ENCODE measurements at places on chromosomes 7 and 10. TPM values are rescaled to one million over a fixed set of nuclear protein-coding genes. Genes with fewer than 3 reads are reported as not detected.

GRCh38 chr7:130350945-130351790, 6.6 kb downstream of the CPA5 start:
- H3K36me3 ChIP-seq, result no peaks in the 10 kb centered on the region
- no peak overlapping the region for H3K27ac ChIP-seq
- H3K27me3 ChIP-seq, result no peaks in the 10 kb centered on the region
- no peak overlapping the region for H3K4me3 ChIP-seq
- DNase-seq, result no peak

DNA sequence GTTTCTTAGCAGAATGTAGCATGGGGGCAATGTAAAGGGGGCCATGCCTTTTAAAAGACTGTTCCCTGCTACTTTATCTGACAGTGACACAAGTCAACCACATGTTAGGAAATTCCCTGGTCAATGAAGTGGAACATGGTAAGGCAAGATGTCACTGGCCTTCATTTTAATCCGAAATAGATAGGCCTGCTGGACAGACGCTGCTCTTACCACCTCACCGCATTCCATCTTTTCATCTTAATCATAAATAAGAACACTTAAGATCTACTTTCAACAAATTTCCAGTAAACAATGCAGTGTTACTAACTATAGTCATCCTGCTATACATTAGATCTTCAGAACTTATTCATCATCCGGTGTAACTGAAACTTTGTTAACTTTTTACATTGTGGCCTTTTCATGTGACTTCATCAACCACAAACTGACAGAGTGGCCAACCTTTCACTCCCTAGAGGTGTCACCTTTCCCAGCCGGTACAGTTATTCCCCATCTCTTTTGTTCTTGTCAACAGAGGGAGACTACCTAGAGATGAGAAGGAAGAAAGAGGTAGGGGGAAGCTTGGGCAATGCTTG, 15.6 kb downstream of the ASB4 start:
- H3K4me1 ChIP-seq, result no peaks in the 10 kb centered on the region
- H3K27ac ChIP-seq, result no peak overlapping the region
- no peak overlapping the region for H3K4me3 ChIP-seq
- H3K36me3 ChIP-seq, result no peaks in the 10 kb centered on the region
- DNase-seq, result no peak
- no peaks in the 10 kb centered on the region for H3K27me3 ChIP-seq

DNA sequence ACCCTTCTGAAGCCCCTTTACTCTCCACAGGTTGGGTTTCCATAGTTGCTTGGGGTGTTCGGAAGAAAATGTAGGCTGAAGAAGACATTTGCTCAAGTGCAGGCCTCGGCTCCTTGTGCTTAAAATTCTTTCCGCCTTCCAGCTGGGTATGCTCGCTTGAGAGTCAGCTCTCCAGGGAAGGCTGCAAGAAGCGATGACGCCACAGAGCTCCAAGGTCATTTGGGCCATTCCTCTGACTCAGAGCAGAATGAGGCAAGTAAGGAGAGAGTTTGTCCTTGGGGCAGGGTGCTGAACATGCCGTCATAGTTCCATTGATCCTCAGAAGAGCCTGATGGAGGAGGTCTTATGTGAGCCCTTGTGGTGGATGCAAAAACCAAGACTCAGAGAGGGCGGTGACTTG, 27.4 kb upstream of the HSPA12A start:
- no peak overlapping the region for H3K27ac ChIP-seq
- H3K4me3 ChIP-seq, result no peak overlapping the region
- no peaks in the 10 kb centered on the region for H3K27me3 ChIP-seq
- H3K4me1 ChIP-seq, result no peaks in the 10 kb centered on the region
- DNase-seq, result no peak

GRCh38 chr7:99829524-99830160, 1.8 kb downstream of the CYP3A43 start:
- no peak for DNase-seq
- no peak overlapping the region for H3K4me3 ChIP-seq
- no peaks in the 10 kb centered on the region for H3K36me3 ChIP-seq
- no peaks in the 10 kb centered on the region for H3K27me3 ChIP-seq
- no peak overlapping the region for H3K27ac ChIP-seq

DNA sequence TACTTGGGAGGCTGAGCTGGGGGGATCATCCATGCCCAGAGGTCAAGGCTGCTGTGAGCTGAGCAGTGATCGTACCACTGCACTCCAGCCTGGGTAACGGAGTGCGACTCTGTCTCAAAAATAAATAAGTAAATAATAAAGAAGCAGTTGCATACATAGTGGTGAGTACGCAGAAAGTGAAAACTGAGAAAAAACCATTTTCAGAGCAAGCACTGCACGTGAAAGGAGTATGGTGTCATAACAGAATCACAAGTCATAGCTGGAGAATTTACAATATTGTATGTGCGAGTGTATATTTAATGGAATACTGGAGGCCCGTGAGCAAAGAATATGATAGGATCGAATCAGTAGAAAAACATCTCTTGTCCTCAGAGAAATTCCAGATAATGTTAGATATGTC, 22.3 kb downstream of the KIAA1217 start:
- H3K27me3 ChIP-seq, result no peaks in the 10 kb centered on the region
- H3K27ac ChIP-seq, result no peak overlapping the region
- no peak for DNase-seq
- H3K4me1 ChIP-seq, result no peaks in the 10 kb centered on the region
- H3K36me3 ChIP-seq, result no peaks in the 10 kb centered on the region

DNA sequence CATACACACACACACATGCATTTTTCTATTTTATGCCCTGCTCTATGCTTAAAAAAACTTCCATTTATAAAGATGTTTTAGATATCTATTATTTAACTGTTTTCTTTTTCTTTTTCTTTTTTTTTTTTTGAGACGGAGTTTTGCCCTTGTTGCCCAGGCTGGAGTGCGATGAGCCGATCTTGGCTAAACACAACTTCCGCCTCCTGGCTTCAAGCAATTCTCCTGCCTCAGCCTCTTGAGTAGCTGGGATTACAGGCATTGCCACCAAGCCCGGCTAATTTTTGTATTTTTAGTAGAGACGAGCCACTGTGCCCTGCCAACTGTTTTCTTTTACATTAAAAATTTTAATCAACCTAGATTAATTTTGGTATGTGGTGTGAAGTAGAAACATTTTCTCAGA, 45.6 kb upstream of the PURB start:
- no peak for DNase-seq
- no peak overlapping the region for H3K27ac ChIP-seq
- no peaks in the 10 kb centered on the region for H3K27me3 ChIP-seq
- no peaks in the 10 kb centered on the region for H3K36me3 ChIP-seq
- no peaks in the 10 kb centered on the region for H3K4me1 ChIP-seq

- H3K4me3 ChIP-seq, result no peak overlapping the region
- DNase-seq, result no peak
- no peaks in the 10 kb centered on the region for H3K4me1 ChIP-seq
- H3K27me3 ChIP-seq, result peaks cover 2% of the 10 kb centered on the region
These were observed 273.9 kb upstream of the NFE2L3 start for GRCh38 chr7:25877802-25878789.

- no peaks in the 10 kb centered on the region for H3K36me3 ChIP-seq
- H3K4me1 ChIP-seq, result no peaks in the 10 kb centered on the region
- no peak overlapping the region for H3K27ac ChIP-seq
- no peaks in the 10 kb centered on the region for H3K27me3 ChIP-seq
These were observed 20.4 kb upstream of the FAM20C start for GRCh38 chr7:171912-172515.

GRCh38 chr10:32148864-32149251, 92.6 kb upstream of the KIF5B start:
- H3K27ac ChIP-seq, result peak overlapping the region; percentile 96
- no peaks in the 10 kb centered on the region for H3K27me3 ChIP-seq
- no peak for DNase-seq
- H3K36me3 ChIP-seq, result no peaks in the 10 kb centered on the region
- no peak overlapping the region for H3K4me3 ChIP-seq

DNA sequence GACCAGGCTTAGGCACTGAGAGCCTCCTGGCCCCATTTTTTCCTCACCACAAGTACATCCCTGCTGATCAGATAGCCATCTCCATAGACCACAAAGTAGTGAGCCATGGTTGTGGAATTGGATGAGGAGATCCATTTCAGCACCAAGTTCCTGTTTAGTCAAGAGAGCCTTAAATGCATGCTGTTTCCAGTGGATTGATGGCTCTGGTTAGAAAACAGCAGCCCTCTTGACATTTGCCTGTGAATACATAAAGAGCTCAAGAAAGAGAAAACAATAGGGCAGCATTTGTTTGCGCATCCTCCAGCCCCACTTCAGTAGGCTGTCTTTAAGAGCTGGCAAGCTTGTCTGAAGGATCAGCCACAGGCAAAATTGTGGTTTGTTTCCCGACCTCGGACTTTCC, 251.2 kb downstream of the POU6F2 start:
- no peak overlapping the region for H3K27ac ChIP-seq
- H3K27me3 ChIP-seq, result no peaks in the 10 kb centered on the region
- H3K4me3 ChIP-seq, result no peak overlapping the region
- H3K36me3 ChIP-seq, result no peaks in the 10 kb centered on the region
- no peak for DNase-seq

DNA sequence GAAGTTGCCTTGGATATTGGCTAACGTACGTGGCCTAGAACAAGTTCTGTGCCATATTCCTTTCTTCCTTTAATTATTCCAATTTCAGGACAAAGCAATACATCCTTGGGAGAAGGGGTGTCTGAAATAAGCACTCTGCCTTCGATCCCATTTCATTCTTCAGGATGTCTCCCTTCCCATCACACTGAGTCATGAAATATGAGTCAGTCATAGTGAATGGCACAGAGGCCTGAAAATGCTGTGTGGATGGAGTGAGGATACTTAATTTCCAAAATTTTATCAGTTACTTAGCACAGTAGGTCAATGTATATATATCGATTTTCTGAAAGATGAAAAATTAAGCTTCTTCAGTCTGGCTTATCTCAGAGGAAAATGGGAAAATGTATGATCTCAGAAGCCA, 19.5 kb downstream of the EVX1 start:
- no peaks in the 10 kb centered on the region for H3K27me3 ChIP-seq
- H3K36me3 ChIP-seq, result no peaks in the 10 kb centered on the region
- H3K4me1 ChIP-seq, result no peaks in the 10 kb centered on the region
- no peak overlapping the region for H3K4me3 ChIP-seq
- no peak overlapping the region for H3K27ac ChIP-seq
- no peak for DNase-seq

- peaks cover 3% of the 10 kb centered on the region for H3K4me1 ChIP-seq
- no peaks in the 10 kb centered on the region for H3K27me3 ChIP-seq
- H3K27ac ChIP-seq, result no peak overlapping the region
- no peak for DNase-seq
- H3K4me3 ChIP-seq, result no peak overlapping the region
These were observed 162.5 kb downstream of the REEP3 start for GRCh38 chr10:63683686-63684085.

- no peak overlapping the region for H3K4me3 ChIP-seq
- no peak overlapping the region for H3K27ac ChIP-seq
- H3K27me3 ChIP-seq, result no peaks in the 10 kb centered on the region
- DNase-seq, result no peak
- peaks cover 3% of the 10 kb centered on the region for H3K36me3 ChIP-seq
These were observed 39.8 kb upstream of the BHLHA15 start for GRCh38 chr7:98171449-98171848.

GRCh38 chr10:97200616-97201015, 14.9 kb upstream of the SLIT1 start:
- H3K36me3 ChIP-seq, result no peaks in the 10 kb centered on the region
- no peaks in the 10 kb centered on the region for H3K4me1 ChIP-seq
- H3K4me3 ChIP-seq, result no peak overlapping the region
- H3K27me3 ChIP-seq, result peaks cover 2% of the 10 kb centered on the region
- DNase-seq, result no peak

- H3K4me1 ChIP-seq, result no peaks in the 10 kb centered on the region
- DNase-seq, result no peak
- no peak overlapping the region for H3K27ac ChIP-seq
These were observed 68.3 kb downstream of the AKR1E2 start for GRCh38 chr10:4894335-4894734.

GRCh38 chr7:5526100-5526905, 102.7 kb upstream of the TNRC18 start:
- H3K27me3 ChIP-seq, result no peaks in the 10 kb centered on the region
- peaks cover 19% of the 10 kb centered on the region for H3K36me3 ChIP-seq

DNA sequence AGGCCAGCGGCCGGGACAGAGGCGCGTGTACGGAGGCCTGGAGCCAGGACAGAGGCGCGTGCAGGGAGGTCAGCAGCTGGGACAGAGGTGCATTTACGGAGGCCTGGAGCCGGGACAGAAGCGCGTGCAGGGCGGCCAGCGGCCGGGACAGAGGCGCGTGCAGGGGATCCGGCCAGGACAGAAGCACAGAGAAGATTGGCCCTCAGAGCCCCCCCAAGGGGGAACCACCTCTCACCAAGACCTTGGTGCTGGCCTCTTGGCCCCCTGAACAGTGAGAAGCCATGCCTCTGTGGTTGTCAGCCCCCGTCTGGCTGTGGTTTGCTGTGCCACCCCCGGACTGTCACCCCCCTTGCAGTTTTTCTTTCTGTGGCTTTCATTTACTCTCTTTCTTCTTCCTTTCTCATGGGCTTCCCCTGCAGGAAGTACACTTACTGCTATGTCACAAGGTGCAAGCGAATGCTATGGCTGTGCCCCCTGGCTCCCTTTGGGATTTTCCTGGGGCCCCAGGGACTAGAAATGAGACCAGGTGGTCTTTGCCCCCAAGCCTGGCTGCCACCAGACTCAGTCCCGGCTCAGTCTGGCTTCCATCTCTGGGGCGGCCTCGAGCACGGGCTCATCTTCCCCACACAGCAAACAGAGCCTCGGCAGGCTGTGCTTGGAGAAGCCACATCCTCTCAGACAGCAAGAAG, 41.1 kb downstream of the INSIG1 start:
- H3K27me3 ChIP-seq, result no peaks in the 10 kb centered on the region
- no peak for DNase-seq
- H3K27ac ChIP-seq, result no peak overlapping the region
- no peak overlapping the region for H3K4me3 ChIP-seq
- H3K4me1 ChIP-seq, result no peaks in the 10 kb centered on the region

Gene TDRD1
- 0.19 TPM for total RNA-seq

Gene NT5C2
- 85.9 TPM for total RNA-seq

Gene BMPR1A
- 120 TPM for total RNA-seq

Gene NPSR1
- total RNA-seq, result not detected

Gene SLC18A2
- total RNA-seq, result 2.8 TPM

Gene CEP55
- total RNA-seq, result 1.4 TPM

Gene ASZ1
- total RNA-seq, result not detected

Gene SERPINE1
- 57.1 TPM for total RNA-seq

Gene ADCY1
- 3.3 TPM for total RNA-seq

Gene SYT15
- 8.8 TPM for total RNA-seq

Gene TWIST1
- 12.3 TPM for total RNA-seq

Gene HKDC1
- total RNA-seq, result not detected

Gene ITPRID1
- total RNA-seq, result not detected

Gene HOGA1
- total RNA-seq, result 1.9 TPM

Gene MGAM2
- 0.12 TPM for total RNA-seq

Gene INMT
- 83.0 TPM for total RNA-seq

All from aorta (tissue), 5 donors.